ENCODE measurements at places on chromosomes 4 and X. TPM values are rescaled to one million over a fixed set of nuclear protein-coding genes. Genes with fewer than 3 reads are reported as not detected.

- DNase-seq = no peak
- H3K4me3 ChIP-seq = no peak overlapping the region
- peaks cover 6% of the 10 kb centered on the region for H3K27me3 ChIP-seq
- no peak overlapping the region for H3K27ac ChIP-seq
- H3K36me3 ChIP-seq = no peaks in the 10 kb centered on the region
- H3K4me1 ChIP-seq = peaks cover 7% of the 10 kb centered on the region
Measured at GRCh38 chrX:110410603-110411002, 52.0 kb downstream of the RTL9 start.

GRCh38 chrX:1423215-1423614 lies 29.5 kb downstream of the ASMTL start:
- H3K27me3 ChIP-seq = no peaks in the 10 kb centered on the region
- no peak overlapping the region for H3K4me3 ChIP-seq
- H3K36me3 ChIP-seq = peaks cover 78% of the 10 kb centered on the region
- DNase-seq = no peak

- no peaks in the 10 kb centered on the region for H3K4me1 ChIP-seq
- DNase-seq = no peak
- no peaks in the 10 kb centered on the region for H3K27me3 ChIP-seq
- H3K27ac ChIP-seq = no peak overlapping the region
- no peaks in the 10 kb centered on the region for H3K36me3 ChIP-seq
Measured at GRCh38 chr4:156228676-156229075, 275.0 kb upstream of the CTSO start.

- no peaks in the 10 kb centered on the region for H3K36me3 ChIP-seq
- H3K27ac ChIP-seq = no peak overlapping the region
- H3K4me1 ChIP-seq = no peaks in the 10 kb centered on the region
Measured at GRCh38 chr4:42781315-42781714, 111.2 kb upstream of the GRXCR1 start.

DNA sequence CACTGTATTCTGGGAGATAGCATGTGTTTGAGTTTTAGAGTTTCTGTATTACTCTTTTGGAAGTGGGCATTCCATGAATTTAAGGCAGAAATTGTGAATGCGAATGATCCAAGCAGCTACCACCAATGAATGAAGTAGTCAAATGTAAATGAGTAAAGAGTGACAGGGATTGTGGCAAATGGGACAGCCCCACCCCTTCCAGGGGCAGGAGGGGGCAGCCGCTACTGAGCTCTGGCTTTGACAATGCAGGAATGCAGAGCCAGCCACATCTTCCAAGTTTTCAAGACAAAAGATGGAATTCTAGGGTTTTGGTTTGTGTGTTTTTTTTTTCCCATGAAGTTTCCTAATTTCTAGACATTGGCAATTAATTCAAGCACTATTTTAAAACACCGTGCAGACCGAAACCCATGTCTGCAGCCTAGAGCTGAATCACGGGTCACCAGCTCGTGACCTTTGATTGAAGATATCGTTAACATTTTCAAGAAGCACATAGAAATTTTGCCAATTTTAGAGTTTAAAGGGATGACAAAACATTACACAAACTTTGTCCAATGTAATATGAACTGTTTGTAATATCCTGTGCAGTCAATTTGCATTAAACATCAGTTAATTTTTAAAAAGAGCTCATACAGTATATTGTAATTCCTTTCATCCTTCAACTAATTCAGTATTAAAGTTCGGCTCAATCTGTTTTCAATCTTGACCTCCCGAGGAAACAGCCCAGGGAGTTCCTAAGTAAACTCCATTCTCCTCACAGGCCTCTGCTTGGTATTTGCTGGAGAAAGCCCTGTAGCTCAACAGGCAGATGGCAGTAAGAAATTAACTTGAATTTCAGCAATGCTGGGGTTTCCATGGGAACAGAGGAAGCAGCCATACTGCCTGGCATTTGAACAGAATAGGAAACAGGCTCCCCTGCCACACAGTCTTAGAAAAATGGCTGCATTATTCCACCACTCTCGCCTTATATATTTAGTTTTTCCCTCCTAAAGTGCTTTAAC lies 83.4 kb downstream of the UCHL1 start:
- H3K27ac ChIP-seq = no peak overlapping the region
- no peak for DNase-seq
- H3K4me3 ChIP-seq = no peak overlapping the region
- H3K4me1 ChIP-seq = no peaks in the 10 kb centered on the region

- no peak overlapping the region for H3K27ac ChIP-seq
- DNase-seq = no peak
- no peak overlapping the region for H3K4me3 ChIP-seq
- no peaks in the 10 kb centered on the region for H3K27me3 ChIP-seq
- H3K36me3 ChIP-seq = peaks cover 77% of the 10 kb centered on the region
Measured at GRCh38 chr4:77773101-77773500, 46.1 kb downstream of the CNOT6L start.

- no peaks in the 10 kb centered on the region for H3K27me3 ChIP-seq
- no peak for DNase-seq
- H3K27ac ChIP-seq = no peak overlapping the region
Measured at GRCh38 chr4:45910511-45910910, 213.3 kb downstream of the GABRG1 start.

DNA sequence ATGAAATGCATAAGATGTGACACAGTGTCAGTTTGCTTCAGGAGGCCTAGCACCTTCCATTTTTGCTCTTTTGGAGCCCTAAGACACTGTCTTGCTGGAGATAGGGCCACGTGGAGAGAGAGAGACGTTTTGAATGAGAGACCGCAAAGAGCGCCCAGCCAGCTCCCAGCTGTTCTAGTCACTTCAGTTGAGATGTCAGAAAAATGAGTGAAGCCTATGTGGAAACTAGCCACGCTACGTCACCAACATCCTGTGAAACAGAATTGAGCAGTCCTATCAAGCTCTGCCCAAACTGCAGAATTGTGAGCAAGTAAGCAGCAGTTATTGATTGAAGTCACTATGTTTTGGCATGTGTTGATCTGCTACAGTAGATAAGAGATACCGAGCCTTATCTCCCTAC lies 13.1 kb downstream of the GPR82 start:
- H3K27me3 ChIP-seq = no peaks in the 10 kb centered on the region
- no peak overlapping the region for H3K4me3 ChIP-seq
- H3K36me3 ChIP-seq = no peaks in the 10 kb centered on the region
- peaks cover 32% of the 10 kb centered on the region for H3K4me1 ChIP-seq
- peak overlapping the region; percentile 56 for H3K27ac ChIP-seq
- DNase-seq = peak; percentile 32

DNA sequence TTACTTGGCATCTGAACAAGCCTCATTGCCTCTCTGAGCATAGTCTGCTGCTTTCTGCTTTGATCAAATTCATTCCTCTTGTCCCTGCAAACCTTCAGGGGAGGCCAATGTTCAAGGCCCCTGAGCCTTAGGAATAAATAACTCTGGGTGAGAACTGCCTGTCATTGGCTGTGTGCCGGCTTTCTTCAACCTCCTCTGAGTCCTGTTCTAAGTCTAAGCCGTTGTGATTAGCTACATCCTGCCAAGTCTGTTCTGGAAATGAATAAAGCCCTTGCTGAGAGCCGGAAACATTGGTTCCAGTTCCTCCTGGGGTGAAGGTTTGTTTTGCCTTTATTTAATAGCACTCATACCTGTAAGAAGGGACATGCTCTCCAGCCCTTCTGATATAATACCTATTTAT lies 13.8 kb downstream of the RNF4 start:
- peak overlapping the region; percentile 52 for H3K4me3 ChIP-seq
- H3K27me3 ChIP-seq = no peaks in the 10 kb centered on the region
- DNase-seq = no peak
- H3K36me3 ChIP-seq = peaks cover 29% of the 10 kb centered on the region
- peaks cover 75% of the 10 kb centered on the region for H3K4me1 ChIP-seq

GRCh38 chr4:89067417-89067816 lies 10.4 kb upstream of the FAM13A start:
- H3K36me3 ChIP-seq = no peaks in the 10 kb centered on the region
- H3K27me3 ChIP-seq = no peaks in the 10 kb centered on the region
- DNase-seq = no peak
- peaks cover 2% of the 10 kb centered on the region for H3K4me1 ChIP-seq

- peak; percentile 20 for DNase-seq
- H3K27me3 ChIP-seq = no peaks in the 10 kb centered on the region
- no peak overlapping the region for H3K4me3 ChIP-seq
- no peak overlapping the region for H3K27ac ChIP-seq
- H3K36me3 ChIP-seq = no peaks in the 10 kb centered on the region
Measured at GRCh38 chrX:37825215-37825842, 22.0 kb downstream of the DYNLT3 start.

DNA sequence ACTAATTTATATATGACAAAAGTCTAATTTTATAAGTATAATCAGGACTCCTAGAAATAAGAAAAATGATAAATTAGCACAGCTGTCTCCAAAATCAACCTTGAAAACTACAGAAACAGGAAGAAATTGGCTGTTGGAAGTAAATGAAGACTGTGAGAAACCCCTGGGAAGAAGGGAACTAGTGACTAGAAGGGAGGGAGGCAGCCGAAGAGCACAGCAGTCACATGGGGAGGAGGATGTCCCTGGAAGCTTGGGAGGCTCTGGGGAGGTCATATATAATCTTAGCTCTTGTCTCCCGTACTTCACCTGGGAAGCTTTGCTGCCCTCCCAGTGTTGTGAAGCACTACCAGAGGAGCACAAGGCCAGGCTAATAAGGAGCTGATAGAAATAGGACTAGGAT lies 8.9 kb upstream of the TMA16 start:
- no peaks in the 10 kb centered on the region for H3K36me3 ChIP-seq
- no peak overlapping the region for H3K4me3 ChIP-seq

GRCh38 chr4:112910109-112910736 lies 139.2 kb upstream of the ANK2 start:
- peaks cover 2% of the 10 kb centered on the region for H3K4me1 ChIP-seq
- no peaks in the 10 kb centered on the region for H3K36me3 ChIP-seq
- no peak overlapping the region for H3K4me3 ChIP-seq
- peaks cover 11% of the 10 kb centered on the region for H3K27me3 ChIP-seq
- H3K27ac ChIP-seq = no peak overlapping the region

The GPRIN3 gene
- 10.7 TPM for total RNA-seq

The DCAF4L1 gene
- total RNA-seq = 0.18 TPM

The REELD1 gene
- not detected for total RNA-seq

The FLNA gene
- total RNA-seq = 1,005 TPM

The GLRA2 gene
- not detected for total RNA-seq

The FAM9B gene
- 0.87 TPM for total RNA-seq

Measured in activated T-helper 2 cell treated with anti-CD3 and anti-CD28 coated beads, Interferon-gamma antibody, Interleukin-2, Interleukin-4, amounts not matched to agents 10 μg/mL and 5 μg/mL and 100 μg/mL, durations not matched to agents 14 hours and 24 hours and 36 hours (primary cell).